ENCODE measurements at places on chromosomes 1 and 21.

DNA sequence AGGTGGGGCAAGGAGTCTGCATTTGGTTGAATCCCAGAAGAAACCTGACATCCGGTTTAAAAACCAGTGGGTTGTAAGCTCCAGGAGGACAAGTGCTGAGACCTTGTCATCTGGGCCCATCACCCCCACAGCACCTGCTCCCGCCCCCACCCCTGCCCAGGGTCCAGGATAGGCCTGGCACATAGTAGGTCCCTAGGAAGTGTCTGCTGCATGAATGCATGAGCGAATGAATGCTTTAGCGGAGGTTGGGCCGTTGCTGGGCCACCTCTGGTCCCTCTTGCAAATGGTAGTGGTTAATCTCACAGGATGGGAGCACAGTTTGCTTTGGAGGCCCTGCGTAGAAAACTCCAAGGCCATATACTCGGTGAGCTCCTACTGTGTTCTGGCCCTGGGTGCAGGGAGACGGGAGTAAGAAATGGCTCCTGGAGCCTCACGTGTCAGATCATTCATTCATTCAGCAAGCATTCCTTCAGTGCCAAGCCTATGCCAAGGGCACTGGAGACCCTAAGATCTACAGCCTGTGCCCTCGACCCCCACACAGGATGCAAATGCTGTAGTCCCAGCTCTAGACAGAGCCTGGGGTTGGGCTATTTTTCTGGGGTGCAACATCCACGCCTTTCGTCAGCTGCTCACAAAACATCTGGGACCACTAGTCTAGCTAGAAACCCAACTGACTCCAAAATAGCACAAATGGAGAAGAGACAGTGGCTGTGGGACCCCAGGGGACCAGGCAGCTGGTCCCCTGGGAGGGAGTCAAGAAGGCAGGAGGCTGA lies 28.9 kb downstream of the EPHA2 start:
- no peak for DNase-seq

DNA sequence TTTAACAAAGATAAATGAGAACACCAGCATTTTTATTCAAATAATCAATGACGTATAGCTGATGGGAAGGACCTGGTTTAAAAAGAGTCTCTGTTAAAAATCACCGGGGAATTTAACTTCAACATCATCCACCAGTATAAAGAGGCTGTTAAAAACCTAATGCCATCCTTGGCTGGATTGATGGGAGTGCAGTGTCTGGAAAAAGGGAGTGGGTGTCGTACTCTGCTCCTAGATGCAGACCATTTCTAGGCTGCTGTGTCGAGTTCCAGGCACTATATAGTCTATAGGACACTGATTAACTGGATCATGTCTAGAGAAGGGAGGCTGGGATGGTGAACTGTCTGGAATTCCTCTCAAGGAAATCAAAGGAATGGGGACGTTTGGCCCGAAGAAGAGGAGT lies 36.1 kb downstream of the DDX20 start:
- no peak for DNase-seq

- DNase-seq = no peak
Observed at GRCh38 chr1:21706151-21706835, 37.1 kb upstream of the RAP1GAP start.

GRCh38 chr1:241598249-241598648 lies 41.9 kb downstream of the CHML start:
- DNase-seq = no peak

- DNase-seq = no peak
Observed at GRCh38 chr1:32881871-32882850, 4.1 kb upstream of the HPCA start.

DNA sequence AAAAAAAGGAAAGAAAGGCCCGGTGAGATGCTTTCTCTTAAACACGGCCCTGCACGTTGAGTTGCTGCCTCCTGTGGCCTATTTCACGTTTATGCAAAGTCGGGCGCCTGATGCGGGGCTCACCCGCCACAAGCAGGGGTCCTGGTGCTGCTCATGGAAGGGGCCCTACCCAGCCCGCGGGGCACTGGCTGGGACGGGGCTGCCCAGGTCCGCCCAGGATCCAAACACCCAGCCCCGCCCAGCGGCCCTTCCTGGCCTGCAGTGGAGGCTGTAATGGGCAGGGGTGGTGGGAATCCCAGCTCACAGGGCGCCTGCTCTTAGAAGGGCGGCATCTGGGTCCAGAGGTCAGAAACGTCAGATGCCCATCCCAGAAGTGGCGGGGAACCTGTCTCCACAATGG lies 1.6 kb downstream of the COL6A2 start:
- no peak for DNase-seq

DNA sequence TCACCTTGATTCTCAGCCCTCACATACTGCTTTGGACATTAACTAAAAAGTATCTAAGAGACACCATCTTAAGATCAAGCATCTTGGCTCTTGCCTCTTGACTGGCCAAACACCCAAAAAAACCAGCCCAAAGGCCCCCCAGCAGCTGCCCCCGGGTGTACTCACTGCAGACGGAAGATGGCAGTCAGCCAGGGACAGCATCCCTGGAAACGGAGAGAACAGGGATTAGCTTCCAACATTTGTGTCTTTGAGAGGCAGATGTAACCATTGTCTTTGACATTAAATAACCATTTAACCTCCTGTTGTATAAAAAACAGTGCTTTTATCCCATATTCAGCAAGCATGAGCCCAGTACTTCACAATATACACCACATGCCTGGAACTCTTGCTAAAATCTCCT lies 11.3 kb downstream of the TMEM63A start:
- no peak for DNase-seq
